ENCODE measurements at places on chromosomes 6 and 20.

DNA sequence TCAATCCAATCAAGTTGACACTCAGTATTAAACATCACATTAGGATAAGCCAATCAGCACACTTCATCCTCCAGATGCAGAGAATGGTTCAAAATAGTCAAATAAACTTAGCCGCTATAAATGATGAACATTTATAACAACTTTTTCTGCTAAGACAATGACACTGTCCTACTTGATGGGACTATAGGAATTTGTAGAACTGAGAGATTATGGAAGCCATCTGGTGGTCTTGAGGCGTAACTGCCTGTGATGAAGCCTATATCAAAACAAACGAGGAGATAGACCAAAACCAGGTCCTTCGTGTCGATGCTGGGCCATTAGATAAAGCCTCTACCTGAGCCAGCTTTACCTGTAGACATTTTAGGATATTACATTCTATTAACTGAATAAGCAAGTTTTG, 631.1 kb downstream of the COL12A1 start:
- DNase-seq, result no peak

DNA sequence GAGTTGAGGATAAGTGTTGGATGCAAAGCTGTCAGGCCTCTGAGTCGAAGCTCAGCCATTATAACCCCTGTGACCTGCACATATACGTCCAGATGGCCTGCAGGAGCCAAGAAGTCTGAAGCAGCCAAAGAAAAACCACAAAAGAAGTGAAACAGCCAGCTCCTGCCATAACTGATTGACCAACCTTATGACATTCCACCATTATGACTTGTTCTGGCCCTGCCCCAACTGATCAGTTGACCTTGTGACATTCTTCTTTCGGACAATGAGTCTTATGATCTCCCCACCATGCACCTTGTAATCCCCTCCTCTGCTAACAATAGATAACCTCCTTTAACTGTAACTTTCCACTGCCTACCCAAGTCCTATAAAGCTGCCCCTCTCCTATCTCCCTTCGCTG, 133.7 kb upstream of the AGPAT4 start:
- no peak for DNase-seq

DNA sequence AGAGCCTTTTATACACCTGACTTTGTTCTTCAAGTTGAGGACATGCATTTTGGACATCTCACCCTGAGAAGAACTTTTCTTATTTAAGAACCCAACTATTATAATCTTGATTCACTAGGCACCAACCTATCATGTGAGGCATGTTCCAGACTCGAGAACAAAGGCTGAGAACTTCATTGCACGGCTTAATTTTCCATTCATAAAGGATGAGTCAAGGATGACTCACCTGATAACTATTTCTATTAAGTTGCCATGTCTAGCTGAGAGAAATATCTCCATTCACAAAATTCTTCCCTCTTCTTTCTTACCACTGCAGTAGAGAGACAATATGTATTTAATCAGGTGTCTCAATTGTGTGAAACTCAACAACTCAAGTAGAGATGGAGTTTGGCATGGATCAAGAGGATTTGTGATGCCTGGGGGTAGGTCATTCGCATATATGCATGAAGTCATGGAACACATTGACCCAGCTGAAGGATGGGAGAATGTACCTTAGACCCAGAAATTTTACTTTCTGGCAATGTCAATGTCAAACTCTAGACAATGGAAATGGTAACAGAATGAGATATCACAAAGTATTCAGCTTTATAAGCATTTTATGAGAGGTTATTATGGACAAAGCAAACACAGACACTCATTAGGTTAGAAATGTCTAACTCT, 208.7 kb upstream of the PRND start:
- no peak for DNase-seq

GRCh38 chr20:19723813-19724430, 34.1 kb upstream of the RIN2 start:
- DNase-seq, result no peak

DNA sequence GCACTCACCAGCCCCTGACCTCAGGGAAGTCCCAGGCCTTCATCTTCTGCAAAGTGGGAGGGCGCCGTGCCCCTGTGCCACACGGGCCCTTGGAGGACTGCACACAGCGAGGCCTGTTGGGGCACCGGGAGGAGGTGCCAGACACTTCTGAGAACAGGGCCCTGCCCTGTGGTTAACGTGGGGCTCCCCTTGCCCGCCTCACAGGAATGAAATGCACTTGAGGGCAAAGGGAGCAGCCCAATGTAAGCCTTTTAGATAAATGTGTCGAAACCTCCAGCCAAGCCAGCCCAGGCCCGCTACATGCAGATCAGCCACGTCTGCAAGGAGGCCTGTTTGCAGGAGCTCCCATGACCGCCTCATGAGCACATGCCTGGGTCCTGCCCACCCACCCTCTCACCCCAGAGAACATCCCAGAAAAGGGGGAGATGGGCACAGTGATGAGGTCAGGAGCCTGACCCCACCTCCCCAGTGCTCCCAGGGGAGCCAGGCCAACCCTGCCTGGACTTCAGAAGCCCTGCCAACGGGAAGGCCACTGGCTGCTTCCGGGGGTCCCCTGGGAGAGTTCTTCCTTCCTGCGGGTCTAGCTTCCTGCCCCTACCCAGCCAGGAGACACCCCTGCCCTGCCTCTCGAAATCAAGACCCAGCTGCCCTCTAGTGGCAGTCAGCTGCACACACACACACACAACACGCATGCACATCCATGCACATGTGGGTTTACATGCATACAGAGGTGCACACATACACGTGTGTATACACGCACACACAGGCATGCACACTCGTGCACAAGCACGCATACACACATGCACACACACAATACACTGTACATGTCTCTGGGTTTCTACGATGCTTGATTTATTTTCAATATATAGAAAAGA, 178.7 kb downstream of the TAF4 start:
- DNase-seq, result no peak

DNA sequence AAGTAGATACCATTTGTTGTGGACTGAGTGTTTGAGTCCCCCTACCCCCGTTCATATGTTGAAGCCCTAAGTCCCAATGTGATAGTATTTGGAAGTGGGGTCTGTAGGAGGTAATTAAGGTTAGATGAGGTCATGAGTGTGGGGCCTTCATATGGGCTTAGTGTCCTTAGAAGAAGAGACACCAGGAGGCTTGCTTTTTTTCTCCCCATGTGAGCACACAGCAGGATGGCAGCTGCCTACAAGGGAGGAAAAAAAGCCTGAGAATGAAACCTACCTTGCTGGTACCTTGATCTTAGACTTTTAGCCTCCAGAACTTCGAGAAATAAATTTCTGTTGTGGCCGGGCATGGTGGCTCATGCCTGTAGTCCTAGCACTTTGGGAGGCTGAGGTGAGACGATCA, 67.9 kb upstream of the TULP4 start:
- DNase-seq, result no peak

- DNase-seq, result no peak
Observed at GRCh38 chr6:3636060-3636459, 115.5 kb downstream of the PXDC1 start.

DNA sequence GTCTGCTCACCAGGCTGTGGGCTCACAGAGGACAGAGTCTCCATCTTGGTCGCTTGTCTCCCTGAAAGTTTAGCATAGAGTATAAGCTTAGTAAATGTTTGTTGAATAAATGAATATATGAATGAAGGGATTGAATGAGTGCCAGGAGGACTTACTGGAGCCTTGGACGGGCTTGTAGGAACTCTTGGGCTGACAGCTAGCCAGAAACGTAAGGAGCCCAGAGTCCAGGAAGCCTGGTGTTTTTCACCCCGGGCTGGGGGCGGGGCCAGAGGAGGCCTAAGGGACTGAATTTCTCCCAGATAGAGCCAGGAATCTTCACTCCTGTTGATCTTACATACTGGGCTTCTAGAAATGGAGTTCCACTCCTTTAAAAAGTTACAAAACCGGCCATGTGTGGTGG, 68.5 kb upstream of the SRSF6 start:
- no peak for DNase-seq

GRCh38 chr6:15170126-15170525, 75.7 kb upstream of the JARID2 start:
- no peak for DNase-seq

DNA sequence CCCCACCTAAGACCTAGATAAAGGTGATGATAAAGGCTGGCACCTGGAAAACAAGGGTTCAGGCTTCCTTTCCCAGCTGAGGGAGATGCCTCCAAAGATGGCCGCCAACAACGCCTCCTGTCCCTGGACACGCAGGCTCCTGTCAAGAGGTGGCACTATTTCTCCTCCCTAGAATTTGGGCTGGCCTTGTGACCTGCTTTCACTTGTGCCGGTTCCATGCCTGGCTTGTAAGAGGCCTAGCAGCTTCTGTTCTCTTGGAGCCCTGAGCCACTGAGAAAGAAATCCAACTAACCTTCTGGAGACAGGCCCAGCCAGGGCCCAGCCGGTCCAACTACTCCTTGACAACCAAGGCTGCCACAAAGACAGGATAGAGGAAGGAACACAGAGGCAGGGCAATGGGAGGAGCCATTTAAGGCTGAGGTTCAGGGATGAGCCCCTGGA, 60.2 kb upstream of the RALY start:
- DNase-seq, result peak; percentile 20

GRCh38 chr6:25419879-25420278, 140.7 kb downstream of the CARMIL1 start:
- no peak for DNase-seq

GRCh38 chr20:21503345-21503744, 10.5 kb downstream of the NKX2-2 start:
- no peak for DNase-seq

- no peak for DNase-seq
Observed at GRCh38 chr6:3124667-3125066, 6.2 kb downstream of the BPHL start.

DNA sequence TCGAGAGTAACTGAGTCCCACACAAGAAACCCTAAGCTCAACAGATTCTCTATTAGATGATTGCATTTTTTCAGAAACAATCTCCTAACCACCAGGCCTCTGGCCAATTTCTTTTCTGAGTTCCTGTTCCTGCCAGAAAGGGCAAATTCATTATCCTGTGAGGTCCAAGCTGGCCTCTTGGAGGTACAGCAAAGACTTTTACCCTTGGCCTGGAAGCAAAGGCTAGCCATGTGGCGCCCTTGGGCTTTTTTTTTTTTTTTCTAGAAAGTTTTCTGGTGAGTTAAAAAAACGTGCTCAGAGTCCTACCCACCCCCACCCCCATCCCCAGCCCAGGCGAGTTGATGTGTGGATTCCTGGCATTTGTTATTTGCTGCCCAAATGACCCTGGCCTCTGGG, 59.0 kb upstream of the EEF1A1 start:
- DNase-seq, result no peak

DNA sequence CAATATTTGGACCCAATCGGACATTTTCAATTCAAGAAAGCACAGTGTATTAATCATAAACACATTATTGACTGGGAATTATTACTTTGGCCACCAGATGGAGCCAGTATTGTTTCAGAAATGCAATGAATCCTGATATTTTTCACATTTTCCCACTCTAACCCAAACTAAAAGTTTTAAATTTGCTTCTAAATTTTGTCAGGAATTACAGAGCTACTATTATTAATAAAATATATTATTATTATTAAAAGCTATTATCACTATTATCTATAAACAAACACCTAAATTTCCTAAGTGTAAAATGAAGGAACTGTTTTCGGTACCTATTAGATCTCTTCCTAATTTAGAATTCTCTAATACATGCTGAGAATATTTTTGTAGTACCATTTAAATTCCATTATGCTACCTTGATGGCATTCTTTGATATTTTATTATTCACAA, 245.3 kb downstream of the OGFRL1 start:
- no peak for DNase-seq

- DNase-seq, result no peak
Observed at GRCh38 chr20:59177266-59178250, 13.9 kb downstream of the ZNF831 start.

DNA sequence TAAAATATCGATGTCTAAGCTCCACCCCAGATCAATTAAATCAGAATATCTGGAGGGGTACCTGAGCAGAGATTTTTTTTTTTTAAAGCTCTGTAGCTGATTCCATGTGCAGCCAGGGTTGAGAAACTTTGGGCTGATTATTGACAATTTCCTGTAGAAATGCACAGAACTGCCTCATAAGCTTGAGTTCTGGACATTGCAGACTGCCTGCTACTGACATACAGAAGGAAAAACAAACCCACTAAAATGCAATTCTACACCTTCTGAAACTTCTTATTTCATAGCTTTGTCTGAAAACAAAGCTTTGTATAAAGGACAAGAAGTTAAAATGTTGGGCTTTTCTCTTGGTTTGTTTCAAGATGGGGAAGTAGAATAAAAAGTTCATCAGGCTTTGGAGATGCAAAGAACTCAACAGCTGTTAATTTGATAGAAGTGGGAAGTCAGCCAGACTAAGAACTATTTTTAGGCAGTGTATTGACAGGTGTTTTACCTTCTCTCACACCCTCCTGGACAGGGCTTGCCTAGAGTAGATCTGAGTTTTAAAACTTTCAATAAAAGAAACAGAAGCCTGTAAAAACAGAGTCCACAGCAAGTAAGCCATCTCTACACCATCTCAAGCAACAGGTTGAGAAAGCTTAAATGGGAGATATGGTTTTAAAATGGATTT, 147.7 kb downstream of the KCNQ5 start:
- no peak for DNase-seq

DNA sequence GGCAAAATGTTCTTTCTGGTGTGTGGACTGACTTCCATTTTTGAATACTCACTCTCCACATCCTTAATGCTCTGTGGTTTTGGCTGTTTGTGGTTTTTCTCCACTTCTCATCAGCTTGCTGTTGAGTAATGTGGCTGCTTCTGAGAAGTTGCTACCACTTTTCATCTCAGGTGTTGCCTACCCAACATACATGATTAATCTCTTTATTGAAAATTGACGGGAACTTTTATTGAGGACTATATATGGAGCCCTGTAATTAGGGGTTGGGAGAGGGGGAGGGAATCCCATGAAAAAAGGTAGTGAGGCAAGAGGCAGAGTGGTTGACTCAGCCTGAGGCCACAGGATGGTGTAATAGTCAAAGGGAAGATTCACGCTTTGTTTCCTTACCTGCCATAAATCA, 17.6 kb downstream of the IL22RA2 start:
- DNase-seq, result no peak

DNA sequence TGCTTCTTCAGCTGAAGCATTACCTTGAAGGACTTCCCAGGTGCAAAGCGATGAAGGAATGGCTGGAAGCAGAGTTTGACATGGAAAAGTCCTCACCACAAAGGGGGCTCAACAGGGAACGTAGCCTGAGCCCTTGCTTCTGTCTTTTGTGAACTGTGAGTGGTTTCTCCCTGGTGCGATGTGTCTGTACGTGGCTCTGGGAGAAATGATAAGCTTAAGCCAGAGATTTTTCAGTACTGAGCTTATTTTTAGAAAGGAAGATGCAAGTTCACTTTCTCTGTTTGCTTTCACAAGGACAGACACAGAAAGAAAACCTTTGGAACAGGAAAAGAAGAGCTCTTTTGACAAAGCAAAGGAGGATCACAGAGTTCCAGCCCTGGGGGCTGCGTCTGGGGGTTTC, 79.4 kb downstream of the DACT2 start:
- no peak for DNase-seq

DNA sequence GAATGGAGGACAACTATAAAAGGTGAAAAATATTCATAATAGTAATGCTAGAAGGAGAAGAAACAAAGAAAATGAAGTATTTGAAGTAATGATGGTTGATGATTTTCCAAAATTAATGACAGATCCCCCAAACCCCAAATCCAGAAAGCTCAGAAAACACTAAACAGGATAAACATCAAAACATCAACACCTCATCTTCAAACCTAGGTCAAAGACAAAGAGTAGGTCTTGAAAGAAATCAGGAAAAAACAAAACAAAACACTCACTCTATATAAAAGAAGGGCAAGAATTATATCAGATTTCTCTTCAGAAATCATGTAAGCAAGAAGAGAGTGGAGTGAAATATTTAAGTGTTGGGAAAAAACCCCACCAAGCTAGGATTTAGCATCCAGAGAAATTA, 38.7 kb downstream of the RANBP9 start:
- no peak for DNase-seq

GRCh38 chr6:15628499-15629131, 34.2 kb downstream of the DTNBP1 start:
- DNase-seq, result no peak

All from effector CD4-positive, alpha-beta T cell (primary cell).